ENCODE measurements at places on chromosomes 2 and 18.

- no peak for DNase-seq
Observed at GRCh38 chr2:234457421-234457820, 39.5 kb downstream of the ARL4C start.

- no peak for DNase-seq
Observed at GRCh38 chr18:23897291-23897690, 117.3 kb upstream of the TTC39C start.

DNA sequence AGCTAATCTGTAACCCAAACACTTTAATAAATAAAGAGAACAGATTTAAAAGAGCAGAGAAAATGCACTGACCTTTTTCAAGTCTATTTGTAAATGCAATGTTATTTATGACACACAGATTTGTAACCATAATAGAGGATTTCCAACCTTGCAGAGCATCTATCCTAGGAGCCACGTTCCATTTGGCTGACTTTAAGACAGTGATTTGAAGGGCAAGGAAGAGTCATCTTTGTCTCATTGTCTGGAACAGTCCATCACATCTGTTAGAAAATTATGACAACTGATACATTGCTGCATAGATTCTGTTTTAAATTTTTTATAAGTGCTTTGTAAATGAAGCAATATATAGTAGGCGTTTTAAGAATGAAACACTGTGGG lies 90.8 kb upstream of the L3MBTL4 start:
- DNase-seq = no peak

GRCh38 chr2:107282135-107282534 lies 396.2 kb upstream of the ST6GAL2 start:
- DNase-seq = no peak

GRCh38 chr18:8662560-8663255 lies 42.6 kb upstream of the MTCL1 start:
- no peak for DNase-seq

DNA sequence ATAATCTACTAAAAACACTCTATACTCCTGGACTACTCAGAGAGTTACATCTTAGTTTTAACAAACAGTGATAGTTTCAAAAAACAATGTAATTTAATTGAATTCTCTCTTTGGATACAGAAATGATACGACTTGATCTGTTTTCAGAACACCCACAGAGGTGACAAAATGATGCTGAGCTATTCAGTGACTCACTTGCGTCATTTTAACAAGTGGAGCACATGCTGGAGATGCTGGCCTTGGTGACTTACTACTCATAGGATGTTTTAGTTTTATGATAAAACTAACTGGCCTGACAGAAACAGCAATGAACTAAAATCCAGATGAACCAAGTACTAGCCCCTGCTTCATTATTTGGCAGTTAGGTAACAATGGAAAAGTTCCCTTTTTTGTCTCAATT lies 101.3 kb upstream of the ITGB6 start:
- DNase-seq = no peak

All from activated CD4-positive, alpha-beta T cell treated with anti-CD3 and anti-CD28 coated beads, Interleukin-2, amount 10 ng/mL, durations not matched to agents 24 days and 14 days (primary cell).